ENCODE measurements at places on chromosomes 5 and 9.

GRCh38 chr9:104864675-104865104 is 63.3 kb downstream of the ABCA1 start:
- DNase-seq, result no peak

DNA sequence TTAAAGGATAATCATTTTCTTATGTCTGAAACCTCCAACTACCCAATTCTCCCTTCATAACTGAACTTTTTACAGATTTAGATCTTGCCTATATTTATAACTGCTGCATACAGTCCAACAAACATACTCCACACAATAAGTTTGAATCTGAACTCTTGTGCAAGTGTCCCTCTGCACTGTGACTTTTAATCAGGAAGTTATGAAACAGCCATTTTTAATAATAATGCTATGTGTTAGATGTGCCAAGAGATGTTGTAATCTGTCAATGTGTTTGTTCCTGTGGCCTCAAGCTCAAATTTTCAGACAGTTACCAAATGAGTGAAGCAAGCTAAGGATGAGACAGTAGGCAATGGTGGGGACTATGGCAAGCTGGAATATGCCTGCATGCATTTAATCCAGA is 57.6 kb upstream of the MTAP start:
- no peak for DNase-seq

- no peak for DNase-seq
These were observed 43.6 kb downstream of the GRIA1 start for GRCh38 chr5:153534102-153534501.

DNA sequence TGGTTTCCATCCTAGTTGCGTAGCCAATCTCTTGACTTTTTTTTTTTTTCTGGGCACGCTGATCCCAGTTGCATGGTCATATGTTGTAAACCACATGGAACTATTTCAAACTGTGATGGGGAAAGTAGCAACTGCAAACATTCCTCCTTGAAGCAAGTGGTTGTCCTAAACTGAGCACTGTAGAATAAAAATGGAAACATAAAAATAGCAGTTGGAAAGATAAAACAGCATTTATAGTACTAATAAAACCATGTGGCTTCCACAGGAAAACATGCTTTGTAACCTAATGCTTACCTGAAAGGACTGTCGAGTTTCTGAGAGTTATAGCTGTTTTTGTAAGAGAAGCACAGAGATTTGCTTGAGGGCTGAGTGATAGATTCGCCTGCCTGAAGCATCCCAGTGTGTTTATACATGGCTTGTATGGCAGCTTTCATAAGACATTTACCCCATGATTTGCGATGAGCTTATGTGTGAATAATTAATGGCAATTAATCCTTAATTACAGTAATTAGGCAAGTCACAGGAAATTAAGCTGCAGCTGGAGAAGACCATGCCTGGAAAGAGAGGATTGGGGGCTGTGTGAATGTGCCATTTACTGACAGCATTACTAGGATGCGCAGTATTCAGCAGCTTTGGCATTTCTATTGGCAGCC is 136.5 kb downstream of the PBX3 start:
- no peak for DNase-seq

DNA sequence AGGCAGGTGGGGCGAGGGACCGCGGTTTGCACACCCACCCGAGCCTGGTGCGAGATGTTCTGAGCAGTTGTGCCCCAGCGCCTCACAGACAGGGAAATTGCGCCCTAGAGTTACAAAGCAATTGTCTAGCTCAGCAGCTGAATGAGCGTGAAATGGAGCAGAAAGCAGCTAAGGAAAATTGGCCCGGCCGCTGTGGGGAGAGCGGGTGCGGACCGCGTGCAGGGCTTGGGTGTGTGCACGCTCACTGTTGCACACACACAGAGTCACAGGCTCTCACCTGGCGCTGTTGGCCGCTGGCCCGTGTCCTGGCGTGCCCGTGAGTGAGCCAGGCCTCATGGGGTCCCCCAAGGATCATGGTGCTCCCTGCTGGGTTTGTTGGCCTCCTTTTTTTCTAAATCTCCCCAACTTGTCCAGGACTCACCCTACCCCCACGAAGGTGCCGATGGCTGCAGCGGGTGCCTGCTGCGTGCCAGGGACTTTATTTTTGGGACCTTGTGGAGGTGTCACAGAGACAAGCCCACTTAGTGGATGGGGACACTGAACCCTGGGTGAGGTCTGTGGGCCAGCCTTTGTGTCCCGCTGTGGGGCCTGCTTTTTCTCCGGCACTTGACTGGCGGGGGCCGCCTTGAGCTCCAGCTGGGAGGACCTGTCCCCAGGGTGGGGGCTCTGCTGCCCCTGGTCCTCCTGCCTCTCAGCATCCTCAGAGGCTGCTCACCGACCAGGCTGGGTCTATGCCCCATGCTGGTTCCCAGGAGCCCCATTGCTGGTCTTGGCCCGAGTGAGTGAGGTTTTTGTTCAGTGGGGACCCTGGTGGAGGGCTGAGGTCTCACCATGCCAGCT is 5.2 kb downstream of the RXRA start:
- DNase-seq, result no peak

- no peak for DNase-seq
These were observed 40.7 kb downstream of the AHRR start for GRCh38 chr5:362189-362588.

- DNase-seq, result no peak
These were observed 153.5 kb upstream of the IRX2 start for GRCh38 chr5:2904956-2905355.

GRCh38 chr5:142520885-142521284 is 165.0 kb downstream of the FGF1 start:
- DNase-seq, result no peak

DNA sequence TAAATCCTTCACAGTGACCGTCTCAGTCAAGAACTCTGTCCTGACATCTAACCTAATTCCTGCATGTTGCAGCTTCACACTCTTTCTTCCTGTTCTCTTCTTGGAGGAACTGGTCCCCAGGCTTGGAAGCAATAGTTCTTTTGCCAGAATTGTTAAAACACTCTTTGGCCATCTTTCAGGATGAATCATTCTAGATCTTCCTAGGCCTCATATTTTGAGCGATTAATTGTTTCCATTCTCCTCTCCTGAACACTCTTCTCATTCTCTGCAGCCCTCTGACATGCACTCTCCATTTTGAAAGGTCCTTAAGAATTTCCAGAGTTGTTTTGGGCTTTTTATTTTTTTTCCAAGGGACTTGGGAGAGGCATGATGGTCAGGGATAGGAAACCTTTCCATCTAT is 85.8 kb downstream of the FAM114A2 start:
- DNase-seq, result no peak

DNA sequence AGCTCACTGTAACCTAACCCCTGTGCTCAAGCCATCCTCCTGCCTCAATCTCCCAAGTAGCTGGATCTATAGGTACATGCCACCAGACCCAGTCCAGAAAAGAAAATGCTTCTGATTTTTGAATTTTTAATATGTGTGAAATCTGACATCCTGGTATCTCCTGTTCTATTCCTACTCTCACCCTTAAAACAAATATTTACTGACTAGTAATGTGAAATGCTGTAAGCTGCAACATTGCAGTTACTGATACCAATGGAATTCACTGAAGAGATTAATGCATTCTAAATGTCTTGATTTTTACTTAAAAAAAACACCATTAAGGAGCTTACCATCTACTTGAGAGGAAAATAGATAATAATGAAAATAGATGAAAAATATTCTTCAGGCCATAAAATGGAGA is 162.7 kb upstream of the TSLP start:
- DNase-seq, result no peak

DNA sequence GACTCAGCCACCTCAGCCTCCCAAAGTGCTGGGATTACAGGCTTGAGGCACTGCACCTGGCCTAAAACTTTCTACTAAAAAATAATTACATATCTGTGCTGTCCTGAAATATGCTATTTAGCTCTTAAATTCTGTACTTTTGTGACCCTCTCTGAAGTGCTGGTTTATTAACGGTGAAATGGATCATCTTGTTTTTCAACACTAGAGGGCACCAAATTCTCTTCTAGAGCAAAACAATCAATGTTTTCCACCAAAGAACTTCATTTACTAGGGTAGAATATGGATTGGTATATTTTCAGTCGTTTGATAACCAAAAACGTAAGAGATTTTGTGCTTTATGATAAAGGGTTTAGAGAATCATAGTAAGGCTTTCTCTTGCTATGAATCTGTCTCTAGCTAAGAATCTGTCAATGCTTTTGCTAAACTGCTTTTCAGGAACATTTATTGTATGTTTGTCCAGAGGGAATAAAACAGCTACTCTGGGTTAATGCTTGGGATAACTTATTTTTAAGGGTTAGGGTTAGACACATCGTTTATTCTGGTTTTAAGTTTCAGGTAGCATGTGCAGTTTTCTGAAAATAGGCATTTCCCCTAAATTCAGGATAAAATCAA is 63.6 kb downstream of the RNF180 start:
- no peak for DNase-seq

DNA sequence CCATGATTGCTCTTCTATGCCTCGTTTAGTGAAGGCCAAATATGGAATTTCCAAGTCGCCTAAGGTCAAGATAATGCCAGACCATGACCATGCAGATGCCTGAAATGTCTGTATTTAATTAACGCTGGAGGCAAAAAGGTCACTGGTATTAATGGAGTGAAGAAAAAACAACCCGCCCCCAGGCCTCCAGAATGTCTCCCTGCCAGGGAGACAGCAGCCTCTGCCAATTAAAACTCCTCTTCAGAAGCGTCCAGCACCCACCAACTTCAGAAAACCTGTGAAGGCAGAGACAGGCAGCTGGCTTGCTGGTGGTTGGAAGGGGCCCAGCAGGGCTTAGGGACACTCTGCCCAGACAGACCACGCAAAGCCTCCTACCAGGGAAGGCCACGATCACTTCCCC is 94.4 kb downstream of the VAV2 start:
- DNase-seq, result no peak

GRCh38 chr9:110186254-110186653 is 21.7 kb downstream of the C9orf152 start:
- no peak for DNase-seq

DNA sequence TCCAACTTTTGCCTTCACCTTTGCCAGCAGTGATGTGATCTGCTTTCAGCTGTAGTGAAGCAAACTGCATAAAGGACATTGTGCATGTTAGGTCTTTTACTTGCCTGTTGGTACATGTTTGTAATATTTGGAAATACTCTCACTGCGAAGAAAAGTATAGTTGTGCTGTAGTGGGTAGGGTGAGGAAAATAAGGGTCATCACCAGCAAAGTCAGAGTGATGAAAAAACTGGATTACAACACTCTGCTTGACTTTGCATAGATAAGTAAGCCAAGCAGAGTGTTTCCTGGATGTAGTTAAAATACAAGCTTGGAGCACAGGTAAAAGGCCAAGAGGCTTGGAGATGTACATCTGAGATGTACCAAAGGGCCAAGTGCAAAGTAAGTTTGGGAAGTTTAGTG is 16.7 kb downstream of the TGFBR1 start:
- DNase-seq, result no peak

DNA sequence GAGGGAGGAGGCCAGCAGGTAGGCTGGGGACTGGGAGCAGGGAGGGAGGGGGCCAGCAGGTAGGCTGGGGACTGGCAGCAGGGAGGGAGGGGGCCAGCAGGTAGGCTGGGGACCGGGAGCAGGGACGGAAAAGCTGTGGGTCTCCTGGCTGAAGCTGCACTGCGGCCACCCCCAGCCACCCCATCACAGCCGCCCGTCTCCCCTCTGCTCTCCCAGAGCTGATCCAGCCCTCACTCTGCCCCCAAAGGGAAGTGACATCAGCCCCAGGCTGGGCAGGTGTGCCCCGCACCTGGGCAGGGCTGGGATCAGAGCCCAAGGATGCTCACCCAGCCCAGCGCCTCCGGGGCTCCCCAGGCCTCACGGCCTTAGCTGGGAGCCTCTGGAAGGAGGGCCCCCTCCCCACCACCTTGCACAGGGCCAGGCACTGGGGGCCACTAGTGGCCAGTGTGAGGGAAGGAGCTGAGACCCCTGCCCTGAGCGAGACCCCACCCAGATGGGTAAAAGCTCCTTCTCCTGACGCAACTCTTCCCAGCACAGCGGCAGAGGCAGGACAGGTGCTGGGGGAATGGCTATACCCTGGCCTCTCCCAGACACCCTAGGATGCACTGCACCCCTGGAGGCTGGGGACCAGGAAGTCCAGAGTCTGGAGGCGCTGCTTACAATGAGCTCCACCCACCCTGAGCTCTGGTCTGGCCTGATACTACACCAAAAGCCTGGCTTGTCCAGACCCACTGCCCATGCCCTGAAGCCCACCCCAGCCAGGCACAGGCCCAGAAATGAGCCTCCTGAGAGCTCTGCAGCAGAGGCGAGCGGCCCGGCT is 11.6 kb downstream of the AGPAT2 start:
- no peak for DNase-seq

GRCh38 chr5:6606884-6607558 is 25.8 kb downstream of the NSUN2 start:
- DNase-seq, result no peak

DNA sequence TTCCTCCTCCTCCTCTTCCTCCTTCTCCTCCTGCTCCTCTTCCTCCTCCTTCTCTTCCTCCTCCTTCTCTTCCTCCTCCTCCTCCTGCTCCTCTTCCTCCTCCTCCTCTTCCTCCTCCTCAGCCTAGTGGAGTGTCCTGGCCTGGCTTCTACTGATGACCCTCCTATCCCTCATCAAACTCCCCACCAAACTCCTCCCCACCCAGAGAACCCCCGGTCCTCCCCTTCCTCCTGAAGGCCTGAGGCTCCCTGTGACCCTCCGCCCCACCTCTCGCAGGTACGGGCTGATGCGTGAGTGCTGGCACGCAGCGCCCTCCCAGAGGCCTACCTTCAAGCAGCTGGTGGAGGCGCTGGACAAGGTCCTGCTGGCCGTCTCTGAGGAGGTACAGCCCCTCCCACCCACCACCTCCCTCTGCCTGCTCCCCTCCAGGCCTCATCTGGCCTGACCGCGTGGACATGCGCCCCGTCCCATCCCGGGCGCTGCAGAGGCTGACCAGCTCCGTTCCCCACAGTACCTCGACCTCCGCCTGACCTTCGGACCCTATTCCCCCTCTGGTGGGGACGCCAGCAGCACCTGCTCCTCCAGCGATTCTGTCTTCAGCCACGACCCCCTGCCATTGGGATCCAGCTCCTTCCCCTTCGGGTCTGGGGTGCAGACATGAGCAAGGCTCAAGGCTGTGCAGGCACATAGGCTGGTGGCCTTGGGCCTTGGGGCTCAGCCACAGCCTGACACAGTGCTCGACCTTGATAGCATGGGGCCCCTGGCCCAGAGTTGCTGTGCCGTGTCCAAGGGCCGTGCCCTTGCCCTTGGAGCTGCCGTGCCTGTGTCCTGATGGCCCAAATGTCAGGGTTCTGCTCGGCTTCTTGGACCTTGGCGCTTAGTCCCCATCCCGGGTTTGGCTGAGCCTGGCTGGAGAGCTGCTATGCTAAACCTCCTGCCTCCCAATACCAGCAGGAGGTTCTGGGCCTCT is 10.6 kb downstream of the FGFR4 start:
- DNase-seq, result no peak

- DNase-seq, result no peak
These were observed at the start of gene PCA3 for GRCh38 chr9:76764138-76764537. TSS of gene PCA3 (plus strand) at chr9:76764438.

DNA sequence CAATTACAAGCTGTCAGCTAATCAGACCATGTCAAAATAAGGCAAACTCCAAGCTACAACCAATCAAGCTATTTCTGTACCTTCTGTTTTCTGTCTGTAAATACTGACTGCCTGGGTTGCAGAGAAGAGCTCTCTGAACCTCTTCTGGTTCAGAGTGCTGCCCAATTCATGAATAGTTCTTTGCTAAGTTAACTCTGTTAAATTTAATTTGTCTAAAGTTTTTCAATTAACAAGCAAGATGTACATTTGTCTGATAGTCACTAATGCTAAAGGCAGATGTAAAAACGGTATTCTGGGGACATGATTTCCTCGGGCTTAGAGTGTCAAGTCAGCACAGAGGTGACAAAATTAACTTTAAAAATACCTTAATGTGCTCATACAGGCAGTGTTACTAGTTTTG is 408.3 kb upstream of the CLINT1 start:
- no peak for DNase-seq

GRCh38 chr9:121601194-121601593 is 50.2 kb upstream of the DAB2IP start:
- DNase-seq, result no peak
